ENCODE measurements at places on chromosomes 4 and X. TPM values are rescaled to one million over a fixed set of nuclear protein-coding genes. Genes with fewer than 3 reads are reported as not detected.
A peak's percentile ranks its signal among the peaks of the same experiment; 100 is the strongest.

DNA sequence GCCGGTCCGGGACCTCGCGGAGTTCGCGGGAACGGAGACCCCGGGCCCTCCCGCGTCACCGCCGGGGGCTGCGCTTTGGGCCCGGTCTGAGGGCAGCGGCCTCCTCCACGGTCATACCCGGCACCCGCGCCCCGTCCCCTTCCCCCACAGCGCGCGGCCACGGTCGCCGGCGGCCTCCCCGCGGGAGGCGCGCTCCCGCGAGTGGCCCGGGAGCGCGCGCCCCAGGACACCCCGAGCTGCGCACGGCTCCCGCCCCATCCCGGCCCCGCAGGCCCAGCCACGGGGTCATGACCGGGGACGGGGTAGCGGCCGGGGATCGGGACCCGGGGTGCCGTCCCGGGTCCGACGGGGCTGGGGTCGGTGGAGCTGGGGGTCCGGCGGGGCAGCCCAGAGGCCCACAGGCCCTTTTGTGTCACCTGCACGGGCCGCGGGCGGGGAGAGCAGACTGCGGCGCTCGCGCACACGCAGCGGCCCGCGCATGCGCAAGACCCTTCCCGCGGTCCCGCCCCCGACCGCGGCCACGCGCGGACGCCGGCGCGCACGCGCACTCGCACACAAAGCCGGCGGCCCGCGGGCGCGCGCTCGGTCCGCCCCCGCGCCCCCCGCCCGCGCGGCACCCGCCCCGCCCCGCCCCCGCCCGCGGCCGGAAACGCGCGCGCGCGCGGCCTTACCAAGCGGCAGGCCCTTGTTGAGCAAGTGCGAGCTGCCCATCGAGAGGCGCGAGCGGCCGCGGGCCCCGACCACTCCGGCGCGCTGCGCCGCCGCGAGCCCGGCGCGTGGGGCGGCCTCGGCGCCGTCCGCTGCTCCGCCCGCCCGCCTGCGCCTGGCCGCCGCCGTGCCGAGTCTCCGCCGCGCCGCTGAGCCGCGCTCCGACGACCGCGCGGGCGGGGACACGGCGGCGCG lies at the start of gene CTBP1:
TSS of gene CTBP1 (minus strand) at position 886 of the 903 bp plus-strand sequence. CDS start 7,799 bp downstream, outside the sequence.
- DNase-seq: peak; percentile 92

SORCS2 gene
- 1.1 TPM for total RNA-seq

USP17L30 gene
- not detected for total RNA-seq

- DNase-seq: no peak
These were observed 226.2 kb downstream of the PALLD start for GRCh38 chr4:168723020-168723419.

DNA sequence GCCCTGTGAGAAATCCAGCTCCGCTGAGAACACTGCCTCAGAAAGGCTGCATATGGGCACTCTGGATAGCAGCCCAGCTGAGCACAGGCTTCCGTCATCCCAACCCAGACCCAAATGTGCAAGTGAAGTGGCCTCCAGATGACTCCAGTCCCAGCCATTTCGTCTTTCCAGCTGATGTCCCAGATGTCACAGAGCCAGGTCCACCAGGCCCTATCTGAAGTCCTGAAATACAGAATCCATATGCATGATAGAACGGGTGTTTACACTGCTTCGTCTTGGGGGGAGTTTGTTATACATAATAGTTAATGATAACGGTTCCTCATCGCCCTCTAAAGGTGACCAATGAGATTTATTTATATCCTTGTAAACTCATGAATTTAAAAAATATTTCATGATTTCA lies 72.6 kb upstream of the TRIM2 start:
- DNase-seq: no peak

CCNB3 gene
- total RNA-seq: 0.41 TPM

SOX3 gene
- total RNA-seq: not detected

- DNase-seq: no peak
These were observed 172.1 kb downstream of the MID1IP1 start for GRCh38 chrX:38973322-38973721.

HEPH gene
- 8.0 TPM for total RNA-seq

DNA sequence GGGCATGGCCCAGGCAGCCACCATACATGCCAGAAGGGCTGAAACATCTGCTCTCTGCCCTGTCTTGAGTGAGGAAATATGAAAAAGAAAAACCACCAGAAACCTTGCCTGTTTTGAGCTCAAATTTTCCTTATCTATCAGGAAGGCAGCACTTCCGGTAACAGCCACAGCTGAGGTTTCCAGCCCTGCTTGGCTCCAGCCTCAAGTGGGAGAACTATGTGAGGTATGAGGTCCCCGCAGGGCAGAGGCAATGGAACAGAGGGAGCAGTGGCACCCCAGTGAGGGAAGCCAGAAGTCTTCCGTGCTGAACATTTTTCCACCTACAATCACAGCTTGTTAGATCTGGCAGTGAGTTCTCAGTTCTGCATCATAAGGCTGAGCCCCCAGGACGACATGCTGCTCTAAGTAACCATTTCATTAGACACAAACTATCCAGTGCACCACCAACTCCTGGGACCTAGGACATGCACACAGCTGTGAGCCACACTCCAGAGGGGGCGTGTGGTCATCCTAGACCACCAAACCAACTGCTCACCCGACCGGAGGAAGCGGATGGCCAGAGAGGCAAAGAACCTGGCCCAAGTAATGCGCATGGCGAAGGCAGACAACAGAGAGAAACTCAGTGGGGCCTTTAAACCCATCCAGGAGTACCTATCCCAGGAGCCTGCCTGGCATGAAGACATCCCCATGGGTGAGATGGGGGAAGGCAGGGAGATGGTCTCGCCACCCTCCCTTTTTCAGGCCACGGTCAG lies 22.6 kb downstream of the WDR1 start:
- DNase-seq: peak; percentile 45

DNA sequence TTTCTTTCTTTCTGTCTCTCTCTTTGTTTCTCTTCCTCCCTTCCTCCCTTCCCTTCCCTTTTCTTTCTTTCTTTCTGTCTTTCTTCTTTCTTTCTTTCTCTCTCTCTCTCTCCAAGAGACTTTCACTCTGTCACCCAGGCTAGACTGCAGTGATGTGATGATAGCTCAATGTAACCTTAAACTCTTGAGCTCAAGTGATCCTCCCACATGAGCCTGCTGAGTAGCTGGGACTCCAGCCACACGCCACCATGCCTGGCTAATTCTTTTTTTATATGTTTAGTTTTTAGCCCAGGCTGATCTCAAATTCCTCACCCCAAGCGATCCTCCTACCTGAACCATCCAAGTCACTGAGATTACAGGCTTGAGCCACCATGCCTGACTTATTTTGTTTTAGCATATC lies 64.3 kb upstream of the EMCN start:
- DNase-seq: no peak

UGT2B11 gene
- not detected for total RNA-seq

AGTR2 gene
- 0.16 TPM for total RNA-seq

DUX4 gene
- total RNA-seq: not detected

DNA sequence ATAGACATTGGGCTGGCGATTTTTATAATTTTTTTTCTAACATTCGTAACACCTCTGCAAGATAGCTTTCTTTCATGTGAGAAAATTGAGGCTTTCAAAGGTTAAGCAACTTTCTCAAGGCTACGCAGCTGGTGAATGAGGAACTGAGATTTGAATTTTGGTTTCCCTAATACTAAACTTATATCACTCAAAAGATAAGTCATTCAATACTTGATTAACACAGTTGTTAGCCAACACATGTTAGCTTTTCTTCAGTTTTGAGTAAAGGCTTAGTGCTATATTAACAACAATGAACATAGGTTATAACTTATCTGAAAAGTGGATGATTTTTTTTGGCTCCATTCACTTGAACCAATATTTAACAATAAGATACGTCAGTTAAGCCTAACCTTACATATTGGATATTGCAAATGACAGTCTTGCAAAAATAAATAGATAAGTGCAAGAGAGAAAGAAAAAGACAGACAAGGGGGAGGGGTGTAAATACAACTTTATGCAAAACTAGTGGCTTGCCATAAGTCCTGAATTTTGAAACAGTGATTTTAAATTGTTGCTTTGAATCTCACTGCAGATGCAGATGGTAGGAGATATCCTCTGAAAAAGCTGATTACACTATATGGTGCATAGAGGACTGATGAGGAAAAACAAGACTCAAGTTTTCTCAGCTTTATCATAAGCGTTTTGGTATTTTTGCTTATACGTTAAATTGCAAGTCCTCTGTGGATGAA lies 11.1 kb upstream of the GPM6A start:
- DNase-seq: no peak

OTC gene
- not detected for total RNA-seq

DNA sequence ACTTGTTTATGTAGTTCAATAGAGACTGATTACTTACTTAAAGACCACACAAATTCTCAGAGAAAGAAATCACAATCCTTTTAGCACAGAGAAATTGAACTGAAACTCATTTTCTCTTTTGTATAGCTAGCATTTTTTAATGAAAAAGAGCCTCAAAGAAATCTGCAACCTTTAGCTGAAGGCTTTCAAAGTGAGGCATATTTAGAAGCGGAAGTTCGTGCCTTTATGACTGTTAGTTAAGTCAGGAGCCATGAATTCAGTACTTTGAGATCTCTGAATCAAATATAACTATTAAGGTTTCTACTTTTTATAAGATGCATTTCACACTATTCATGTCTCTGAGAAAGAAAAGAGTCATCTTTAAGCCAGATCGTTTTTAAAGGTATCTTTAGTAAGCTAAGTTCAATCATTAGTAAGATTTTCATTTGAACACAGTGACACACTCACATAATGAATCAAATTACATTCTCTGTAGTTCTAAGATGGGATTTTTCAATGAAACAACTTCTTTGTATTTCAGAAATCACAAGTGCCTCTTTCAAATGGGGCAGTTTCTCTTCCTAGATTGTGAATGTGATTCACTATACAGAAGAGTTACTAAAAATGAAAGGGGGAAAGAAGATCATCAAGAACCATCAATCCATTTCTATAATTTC lies 61.4 kb downstream of the SMARCA1 start:
- DNase-seq: no peak

GRCh38 chr4:155769090-155769489 lies 10.3 kb downstream of the GUCY1B1 start:
- DNase-seq: no peak

DNA sequence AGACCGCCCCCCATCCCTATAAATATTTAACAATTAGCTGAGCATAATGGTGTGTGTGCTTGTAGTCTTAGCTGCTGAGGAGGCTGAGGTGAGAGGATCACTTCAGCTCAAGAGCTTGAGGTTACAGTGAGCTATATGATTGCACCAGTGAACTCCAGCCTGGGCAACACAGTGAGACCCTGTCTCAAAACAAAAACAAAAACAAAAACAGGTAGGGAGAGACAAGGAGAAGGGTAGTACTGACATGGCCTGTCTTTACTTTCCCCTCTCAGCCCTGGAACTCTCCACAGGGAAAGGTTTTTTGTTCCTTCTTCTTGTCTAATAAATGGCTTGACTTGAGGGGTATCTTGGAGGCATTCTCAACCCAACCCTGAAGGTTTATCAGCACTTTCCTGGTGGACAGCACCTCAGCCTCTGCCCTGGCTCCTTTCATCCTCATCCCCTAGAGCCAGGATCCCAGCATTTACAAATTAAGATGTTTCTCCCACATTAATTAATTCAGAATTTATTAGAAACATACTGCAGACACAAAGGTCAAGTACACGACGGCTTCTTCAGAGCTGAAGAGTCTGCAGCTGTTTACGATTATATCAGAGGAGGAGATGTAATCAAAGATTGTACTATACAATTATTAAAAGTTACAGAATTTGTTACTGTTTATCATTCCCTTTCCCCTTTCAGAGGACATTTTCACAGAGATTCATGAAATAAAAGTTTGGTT lies 131.8 kb downstream of the AFF1 start:
- no peak for DNase-seq

DNA sequence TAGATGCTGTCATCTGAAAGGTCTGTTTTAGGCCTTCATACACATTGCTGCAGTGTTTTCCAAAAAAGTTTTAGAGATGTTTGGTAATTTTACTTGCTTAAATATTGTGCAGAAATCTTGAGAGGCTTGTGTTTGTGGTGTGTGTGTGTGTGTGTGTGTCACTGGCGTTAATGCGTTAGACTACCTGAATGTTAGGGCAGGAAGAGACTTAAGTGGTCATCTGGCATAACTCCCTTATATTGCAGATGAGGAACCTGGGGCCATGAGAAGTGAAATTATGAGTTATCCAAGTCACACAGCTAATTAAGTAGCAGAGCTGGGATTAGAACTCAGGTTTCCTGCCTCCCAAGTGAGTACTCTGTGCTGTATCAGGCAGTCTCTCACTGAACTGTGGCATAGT lies 1.4 kb downstream of the LSM6 start:
- DNase-seq: no peak

DNA sequence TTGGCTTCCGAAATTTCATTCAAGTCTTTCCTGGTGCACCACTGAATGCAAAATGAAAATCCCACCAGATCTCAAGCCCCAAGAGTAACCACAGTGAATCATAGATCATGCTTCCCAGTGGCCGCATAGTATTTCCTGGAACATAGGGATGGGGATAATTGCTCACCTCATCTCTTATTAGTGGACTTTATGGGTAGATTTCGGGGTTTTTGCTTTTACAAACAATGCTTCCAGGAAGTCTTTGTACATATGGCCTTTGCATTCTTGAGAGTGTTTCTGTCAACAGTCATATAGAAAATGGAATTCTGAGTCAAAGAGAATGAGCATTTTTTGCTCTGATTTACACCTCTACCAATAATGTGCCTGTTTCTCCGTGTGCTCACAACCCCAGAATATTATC lies 53.4 kb downstream of the PPEF2 start:
- DNase-seq: no peak

DNA sequence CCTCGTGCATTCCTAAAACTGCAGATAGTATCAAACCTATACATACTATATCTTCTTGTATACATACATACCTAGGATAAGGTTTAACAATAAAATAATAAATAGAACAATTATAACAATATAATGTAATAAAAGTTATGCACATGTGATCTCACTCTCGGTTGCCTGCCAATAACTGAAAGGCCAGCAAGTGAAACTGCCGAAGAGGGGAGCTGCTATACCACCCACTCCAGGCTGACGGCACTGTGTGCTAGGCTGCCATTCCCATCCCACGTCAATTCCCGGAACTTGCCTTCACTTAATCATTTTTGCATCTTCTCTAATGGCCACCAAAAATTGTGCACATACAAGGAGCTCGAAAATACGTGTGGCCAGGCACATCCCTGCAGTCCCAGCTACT lies 451.1 kb upstream of the FAT1 start:
- no peak for DNase-seq

ARAP2 gene
- total RNA-seq: 2.8 TPM

DNA sequence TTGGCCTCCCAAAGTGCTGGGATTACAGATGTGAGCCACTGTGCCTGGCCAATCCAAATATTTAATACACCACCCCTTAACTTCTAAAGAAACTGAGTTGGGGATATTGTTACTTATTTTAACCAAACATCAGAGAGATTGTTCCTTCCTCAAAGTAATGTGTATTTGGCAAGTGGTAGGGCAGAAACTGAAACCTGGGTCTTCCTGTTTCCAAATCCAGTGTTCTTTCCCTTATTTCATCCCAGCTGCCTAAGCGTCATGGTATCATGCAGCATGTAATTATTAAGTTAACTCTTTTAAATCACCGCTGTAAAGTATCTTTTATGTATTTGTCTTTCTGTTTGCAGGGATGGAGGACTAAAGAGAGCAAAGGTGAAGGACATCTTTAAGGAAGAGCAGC lies 68.4 kb downstream of the GPAT3 start:
- no peak for DNase-seq

- DNase-seq: no peak
These were observed 62.3 kb downstream of the AGTR2 start for GRCh38 chrX:116232833-116233232.

Measured in Right ventricle myocardium inferior (tissue), 1 donor.